ENCODE measurements at places on chromosomes 12 and 14.
A peak's percentile ranks its signal among the peaks of the same experiment; 100 is the strongest.

DNA sequence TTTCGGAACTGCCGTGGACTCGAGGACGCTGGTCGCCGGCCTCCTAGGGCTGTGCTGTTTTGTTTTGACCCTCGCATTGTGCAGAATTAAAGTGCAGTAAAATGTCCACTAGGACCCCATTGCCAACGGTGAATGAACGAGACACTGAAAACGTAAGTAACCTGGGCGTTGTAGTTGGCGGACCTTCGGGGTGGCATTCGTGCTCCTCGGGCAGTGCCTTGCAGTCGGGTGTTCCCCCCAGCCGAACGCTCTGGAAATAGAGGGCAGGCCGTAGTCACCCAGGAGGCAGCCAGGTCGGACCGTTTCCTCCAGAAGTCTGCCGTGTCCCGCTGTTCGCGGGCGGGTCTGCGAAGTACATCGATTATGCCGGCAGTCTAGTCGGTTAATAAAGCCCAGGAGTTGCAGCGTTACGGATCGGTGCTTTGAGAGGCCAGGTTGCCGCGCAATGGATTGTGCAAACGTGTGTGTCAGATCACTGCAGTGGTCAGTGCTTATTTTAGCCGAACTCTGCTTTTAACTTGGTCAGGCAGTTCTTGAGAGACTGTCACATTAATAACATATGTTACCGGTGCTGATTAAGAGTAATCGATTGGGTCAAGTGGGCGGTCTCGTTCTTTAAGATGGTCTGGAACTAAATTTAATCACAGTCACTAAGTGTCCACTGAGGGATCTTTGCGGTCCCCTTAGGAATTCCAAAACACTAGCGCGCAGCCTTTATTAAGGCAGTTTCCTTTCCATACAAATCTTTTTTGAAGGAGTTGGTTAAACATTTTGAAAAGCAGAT, 906 bp downstream of the MARK3 start:
- no peak for DNase-seq

DNA sequence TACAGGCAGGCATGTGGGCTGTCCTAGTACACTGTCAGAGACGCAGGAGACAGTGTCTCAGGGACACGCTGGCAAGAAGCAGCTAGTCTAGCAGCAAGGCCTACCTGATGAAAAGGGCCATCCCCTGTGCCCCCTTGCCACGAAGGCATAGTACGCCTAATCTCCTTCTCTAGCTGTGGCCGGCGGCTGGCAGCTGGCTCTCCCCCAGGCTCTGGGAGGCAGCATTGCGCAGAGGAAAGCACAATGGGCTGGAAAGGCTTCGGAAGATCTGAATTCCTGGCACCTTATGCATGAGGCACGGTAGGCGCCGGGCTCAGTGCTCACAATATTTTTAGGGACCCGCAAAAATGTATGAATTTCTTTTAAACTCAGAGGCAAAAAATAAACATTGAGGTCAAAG, 16.0 kb upstream of the PLEKHH1 start:
- DNase-seq = no peak

DNA sequence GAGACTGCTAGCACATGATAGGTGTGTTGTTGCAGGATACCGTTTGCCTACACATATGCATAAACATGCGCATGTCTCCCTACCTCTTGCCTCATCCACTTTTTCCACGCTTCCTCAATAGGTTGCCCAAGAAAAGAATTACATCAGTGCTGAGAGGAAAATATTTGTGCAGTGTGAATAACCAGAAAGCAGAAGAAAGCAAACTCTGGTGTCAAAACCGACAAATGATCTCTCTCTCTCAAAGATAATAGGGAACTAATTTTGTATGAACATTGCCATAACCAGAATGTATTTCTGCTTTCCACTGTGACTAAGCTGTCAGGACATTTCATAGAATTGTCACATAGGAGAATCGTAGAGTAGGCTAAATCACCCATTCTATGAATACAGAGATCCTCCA, 1.3 kb downstream of the CLEC7A start:
- no peak for DNase-seq

DNA sequence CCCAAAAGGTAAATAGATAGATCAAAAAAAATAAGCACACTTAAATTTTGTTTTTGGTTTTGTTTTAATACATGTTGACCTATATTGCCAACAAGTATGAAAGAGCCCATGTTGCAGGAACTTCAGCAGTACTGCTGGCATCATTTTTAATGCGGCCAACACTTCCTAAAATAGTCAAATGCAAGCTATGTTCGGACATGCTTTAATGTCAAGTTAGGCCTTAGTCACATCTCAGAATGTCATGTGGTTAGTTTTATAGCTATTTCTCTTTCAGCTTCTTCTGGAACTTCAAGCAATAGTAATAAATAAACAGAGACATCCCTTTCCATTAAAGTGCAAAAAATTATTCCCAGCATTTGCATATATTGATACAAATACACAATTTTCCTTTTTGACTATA, 153.4 kb downstream of the PIK3C2G start:
- DNase-seq = no peak

DNA sequence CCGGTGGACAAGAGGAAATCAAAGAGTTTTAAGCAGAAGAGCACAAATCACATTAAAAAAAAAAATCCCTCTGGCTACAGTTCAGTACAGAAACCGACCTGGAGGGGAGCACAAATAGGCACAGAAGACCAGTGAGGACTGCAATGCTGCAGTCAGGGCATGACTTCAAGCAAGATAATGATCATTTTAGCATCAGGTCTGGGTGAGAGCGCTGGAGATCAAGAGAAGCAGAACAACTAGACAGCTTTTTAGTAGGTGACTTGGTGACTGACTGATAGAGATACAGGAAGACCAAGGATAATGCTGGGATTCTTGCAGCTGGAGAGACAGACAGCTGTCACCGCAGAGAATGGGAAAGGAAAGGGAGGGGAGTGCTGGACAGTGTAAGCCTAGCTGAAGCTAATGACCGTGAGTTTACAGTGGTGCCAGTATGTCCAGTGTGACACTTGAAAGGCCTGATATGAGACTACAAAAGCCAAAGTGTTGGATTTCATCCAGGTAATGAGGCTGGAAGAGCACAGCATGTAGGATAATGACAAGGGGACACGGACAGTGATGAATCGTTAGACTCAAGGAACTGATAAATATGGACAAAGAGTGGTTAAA, 5.6 kb downstream of the NFYB start:
- DNase-seq = no peak

DNA sequence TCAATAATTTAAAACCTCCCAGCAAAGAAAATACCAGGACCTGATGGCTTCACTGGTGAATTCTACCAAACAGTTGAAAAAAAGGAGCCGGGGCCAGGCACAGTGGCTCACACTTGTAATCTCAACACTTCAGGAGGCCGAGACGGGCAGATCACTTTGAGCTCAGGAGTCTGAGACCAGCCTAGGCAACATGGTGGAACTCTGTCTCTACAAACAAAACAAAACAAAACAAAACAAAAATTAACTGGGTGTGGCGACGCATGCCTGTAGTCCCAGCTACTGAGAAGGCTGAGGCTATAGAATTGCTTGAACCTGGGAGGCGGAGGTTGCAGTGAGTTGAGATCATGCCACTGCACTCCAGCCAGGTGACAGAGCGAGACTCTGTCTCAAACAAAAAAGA, 13.7 kb upstream of the TROAP start:
- DNase-seq = no peak

- peak; percentile 89 for DNase-seq
Measured at GRCh38 chr14:105087963-105088811, 23.0 kb upstream of the GPR132 start.

GRCh38 chr12:54601841-54602240, 13.4 kb upstream of the PPP1R1A start:
- DNase-seq = no peak

- no peak for DNase-seq
Measured at GRCh38 chr12:110269622-110270124, 11.4 kb upstream of the ATP2A2 start.

GRCh38 chr12:1503281-1503711, 91.1 kb downstream of the FBXL14 start:
- DNase-seq = no peak

DNA sequence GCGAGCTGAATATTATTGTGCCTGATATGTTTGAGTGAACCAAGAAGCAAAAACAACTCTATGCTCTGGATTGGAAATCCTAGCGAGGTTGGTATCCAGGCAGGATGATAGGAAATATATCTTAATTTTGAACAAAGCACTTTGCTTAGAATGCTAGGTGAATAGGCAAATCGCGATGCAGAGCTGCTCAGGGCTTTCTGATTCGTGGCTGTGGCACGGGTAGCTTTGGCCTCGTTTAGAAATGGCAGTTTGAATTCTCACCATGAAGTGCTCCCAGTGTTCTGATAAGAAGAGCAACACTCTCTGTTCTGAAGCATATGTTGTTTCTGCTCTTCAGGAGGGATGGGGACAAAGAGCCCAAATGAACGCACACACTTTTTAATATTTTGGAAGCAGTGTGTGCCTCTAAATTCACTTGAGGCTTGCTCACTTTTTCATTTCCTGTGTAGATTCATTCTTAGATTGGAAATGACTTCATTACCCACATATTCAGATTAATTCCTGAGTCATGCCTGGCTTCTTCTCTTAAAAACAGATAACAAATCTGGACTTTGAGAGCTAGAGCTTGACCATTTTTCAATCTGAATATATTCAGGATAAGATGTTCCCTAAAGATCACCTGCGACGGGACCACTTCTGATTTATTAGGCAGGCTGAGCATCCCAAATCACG, 200.9 kb downstream of the RPAP3 start:
- no peak for DNase-seq

- no peak for DNase-seq
Measured at GRCh38 chr14:37890095-37890494, 294.7 kb downstream of the TTC6 start.

- DNase-seq = no peak
Measured at GRCh38 chr12:120394483-120395367, 25.8 kb upstream of the MSI1 start.

- no peak for DNase-seq
Measured at GRCh38 chr14:73237219-73237785, at the start of gene PAPLN. PAPLN (plus strand) TSS chr14:73237506; CDS start chr14:73239779, 2,273 bp downstream.

DNA sequence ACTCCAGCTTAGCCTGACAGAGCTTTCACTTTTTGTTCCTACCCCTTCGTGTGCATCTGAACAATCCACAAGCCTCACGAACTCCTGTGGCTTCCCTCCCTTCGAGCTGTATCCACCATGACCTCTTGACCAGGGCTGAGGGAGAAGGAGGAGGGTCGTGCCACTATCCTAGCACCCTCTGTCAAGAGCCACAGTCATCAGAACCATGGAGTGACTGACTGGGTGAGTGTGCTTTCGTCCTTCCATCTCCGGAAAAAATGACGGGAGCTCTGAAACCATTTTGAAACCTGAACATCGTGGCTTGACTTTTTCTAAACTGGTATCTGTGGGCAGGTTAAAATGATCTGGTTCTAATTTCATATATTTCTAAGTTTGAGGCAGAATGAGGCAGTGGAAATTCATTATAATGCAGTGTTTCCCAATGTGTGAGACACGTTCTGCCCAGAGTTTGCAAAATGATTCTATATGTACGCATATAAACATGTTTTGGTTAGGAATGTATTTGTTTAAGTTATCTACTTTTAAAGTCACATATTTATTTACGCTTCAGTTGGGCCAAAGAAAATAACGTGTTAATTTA, 27.0 kb downstream of the IL26 start:
- DNase-seq = no peak

DNA sequence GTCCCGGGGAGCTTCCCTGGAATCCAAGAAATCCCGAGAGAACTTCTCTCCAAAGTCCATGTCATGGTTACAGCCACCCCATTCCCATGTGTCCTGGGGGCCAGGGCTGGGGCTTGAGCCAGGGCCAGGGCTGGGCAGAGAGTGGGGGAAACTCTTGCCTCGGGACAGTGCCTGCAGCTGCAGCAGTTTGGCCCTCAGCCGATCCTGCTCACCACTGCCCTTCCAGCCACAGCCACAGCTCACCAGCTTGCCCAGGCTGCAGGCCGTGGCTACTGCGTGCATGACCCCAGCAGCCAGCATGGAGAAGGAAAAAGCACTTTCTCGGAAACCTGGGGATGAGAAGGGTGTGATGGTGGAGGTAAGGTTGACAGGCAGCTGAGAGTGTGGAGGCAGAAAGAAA, 3.5 kb downstream of the WNT10B start:
- no peak for DNase-seq

GRCh38 chr12:110896559-110896958, 23.8 kb downstream of the MYL2 start:
- DNase-seq = no peak

DNA sequence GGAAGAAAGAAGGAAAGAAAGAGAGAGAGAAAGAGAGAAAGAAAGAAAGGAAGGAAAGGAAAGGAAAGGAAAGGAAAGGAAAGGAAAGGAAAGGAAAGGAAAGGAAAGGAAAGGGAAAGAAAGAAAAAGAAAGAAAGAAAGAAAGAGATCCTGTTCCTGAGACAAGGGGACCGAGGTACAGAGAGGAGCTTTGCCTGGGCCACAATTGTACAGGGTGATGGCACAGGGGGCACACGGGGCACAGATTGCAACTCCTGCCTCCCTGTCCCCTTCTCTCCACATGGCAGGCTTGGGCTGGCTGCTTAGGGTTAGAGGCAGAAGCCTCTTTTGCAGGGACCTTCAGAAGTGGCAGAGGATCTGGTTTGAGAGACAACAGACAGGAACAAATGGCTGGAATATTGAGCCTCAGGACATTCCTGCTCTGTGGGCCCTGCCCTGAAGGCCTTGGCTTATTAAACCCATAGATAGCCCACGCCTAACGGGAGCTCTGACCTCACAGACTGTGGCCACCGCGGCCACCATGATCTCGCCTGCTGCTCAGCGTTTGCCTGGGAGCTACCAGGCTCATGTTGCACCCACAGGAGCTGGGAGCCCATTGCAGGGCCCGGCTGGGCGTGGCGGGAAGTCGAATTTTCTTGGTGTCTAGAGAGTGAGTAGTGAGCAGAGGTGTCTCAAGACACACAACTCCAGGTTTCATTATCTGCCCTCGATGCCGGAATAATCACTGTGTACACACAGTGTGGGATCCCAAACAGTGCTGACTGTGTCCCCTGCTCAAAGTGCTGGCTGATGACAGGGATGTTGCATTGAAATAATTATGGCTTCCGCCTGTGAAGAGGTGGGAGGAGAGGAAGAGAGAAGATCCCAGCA, 147.9 kb upstream of the NCOR2 start:
- DNase-seq = no peak

GRCh38 chr14:80621701-80622100, 319.8 kb downstream of the CEP128 start:
- DNase-seq = no peak

DNA sequence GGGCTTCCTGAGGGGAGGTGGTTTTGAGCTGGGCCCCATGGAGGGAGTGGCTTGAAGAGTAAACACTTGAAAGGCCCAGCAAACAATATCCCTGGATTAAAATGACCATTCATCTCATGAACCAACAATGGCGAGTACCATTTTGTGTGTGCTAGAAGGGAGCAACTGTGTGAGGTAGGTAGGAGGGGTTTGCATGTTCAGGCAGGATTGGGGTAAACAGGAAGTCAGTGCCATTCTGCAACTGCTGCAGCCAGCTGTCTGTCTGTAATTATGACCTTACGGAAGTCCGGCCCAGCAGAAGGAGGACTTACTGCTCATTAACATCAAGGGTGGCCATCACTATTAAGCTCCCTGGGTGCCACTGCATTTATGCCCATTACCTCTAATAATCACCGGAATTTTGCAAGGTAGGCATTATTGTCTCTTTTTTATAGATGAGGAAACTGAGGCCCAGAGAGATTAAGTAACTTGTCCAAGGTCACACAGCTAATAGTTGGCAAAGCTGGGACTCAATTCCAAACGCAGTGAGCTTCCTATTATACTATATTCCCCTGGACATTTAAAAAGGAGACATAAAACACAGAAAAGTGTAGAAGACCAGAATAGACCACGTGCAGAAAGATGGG, 16.6 kb upstream of the IFI27L2 start:
- no peak for DNase-seq

- no peak for DNase-seq
Measured at GRCh38 chr12:96311191-96311590, 89.0 kb downstream of the CDK17 start.
